CD4-positive, alpha-beta memory T cell (primary cell): ENCODE measurements at places on chromosomes 6 and 20.

- DNase-seq = no peak
These were observed 81.9 kb downstream of the ZMYND8 start for GRCh38 chr20:47274401-47275108.

GRCh38 chr20:49891476-49892110 lies 23.7 kb downstream of the SPATA2 start:
- DNase-seq = no peak

- no peak for DNase-seq
These were observed 129.0 kb upstream of the BMP5 start for GRCh38 chr6:56004426-56004825.

GRCh38 chr6:125421836-125422235 lies 120.1 kb upstream of the HDDC2 start:
- no peak for DNase-seq

- DNase-seq = no peak
These were observed 7.1 kb downstream of the CCND3 start for GRCh38 chr6:41934278-41935192.

- DNase-seq = peak; percentile 69
These were observed 108.4 kb upstream of the PRSS16 start for GRCh38 chr6:27138837-27139755.

- DNase-seq = no peak
These were observed 158.7 kb downstream of the UBE3D start for GRCh38 chr6:82906951-82907350.

DNA sequence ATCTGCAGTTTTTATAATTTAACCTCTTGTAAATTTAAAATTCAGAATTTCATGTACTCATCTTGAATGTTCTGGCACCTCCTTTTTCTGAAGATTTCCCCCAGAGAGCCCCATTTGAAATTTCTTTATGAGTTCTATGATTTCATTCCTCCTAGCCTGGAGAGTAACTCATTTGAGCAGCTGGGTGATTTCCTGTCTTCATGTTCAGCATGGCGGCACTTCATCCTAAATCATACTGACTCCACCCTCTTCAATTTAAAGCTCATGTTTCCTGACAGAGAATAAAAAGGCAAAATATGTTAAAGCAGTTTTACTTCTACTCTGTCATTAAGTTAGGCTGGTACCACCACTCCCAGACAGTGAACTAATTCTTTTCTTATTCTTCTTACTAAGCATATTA lies 250.9 kb upstream of the POU3F2 start:
- DNase-seq = no peak

- no peak for DNase-seq
These were observed 15.2 kb downstream of the MAPK13 start for GRCh38 chr6:36145495-36145894.

GRCh38 chr20:41155261-41155660 lies 17.9 kb downstream of the PLCG1 start:
- no peak for DNase-seq
